ENCODE measurements at places on chromosomes 11 and 22.

DNA sequence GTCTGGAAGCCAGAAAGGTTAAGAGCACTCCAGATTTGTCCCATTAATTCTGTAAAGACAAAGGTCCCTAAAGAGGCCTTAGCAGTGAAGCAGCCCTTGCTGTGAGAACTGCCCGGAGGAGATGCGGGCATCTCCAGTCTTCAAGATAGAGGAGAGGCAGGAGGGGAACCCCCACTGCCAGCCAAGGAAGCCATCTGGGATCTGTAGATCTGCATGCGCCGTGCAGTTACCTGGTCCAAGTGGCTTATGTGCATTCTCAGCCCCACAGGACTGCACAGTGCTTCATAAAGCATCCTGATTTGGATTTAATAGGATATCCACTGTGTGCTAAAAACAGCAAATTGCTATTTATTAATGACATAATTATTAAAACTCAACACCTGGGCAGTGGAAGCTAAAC, 834.6 kb downstream of the NTM start:
- no peak for DNase-seq

DNA sequence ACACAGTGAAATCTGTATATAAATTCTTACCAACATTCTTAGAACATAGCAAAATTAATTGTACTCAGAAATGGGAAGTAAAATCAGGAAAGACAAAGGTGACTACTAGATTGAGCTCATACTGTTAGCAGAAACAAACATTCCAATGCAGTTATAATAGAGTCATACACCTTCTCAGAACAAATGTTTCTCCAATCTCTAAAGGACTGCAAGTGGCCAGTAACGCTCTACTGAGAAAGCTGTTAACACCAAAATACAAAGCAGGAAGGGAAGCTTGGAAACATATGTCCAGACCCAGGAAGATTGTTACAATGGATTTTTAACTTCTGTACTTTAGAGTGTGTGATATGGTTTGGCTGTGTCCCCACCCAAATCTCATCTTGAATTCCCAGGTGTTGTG, 341.5 kb downstream of the LARGE1 start:
- no peak for DNase-seq

GRCh38 chr22:33329398-33329797, 271.2 kb upstream of the SYN3 start:
- no peak for DNase-seq

DNA sequence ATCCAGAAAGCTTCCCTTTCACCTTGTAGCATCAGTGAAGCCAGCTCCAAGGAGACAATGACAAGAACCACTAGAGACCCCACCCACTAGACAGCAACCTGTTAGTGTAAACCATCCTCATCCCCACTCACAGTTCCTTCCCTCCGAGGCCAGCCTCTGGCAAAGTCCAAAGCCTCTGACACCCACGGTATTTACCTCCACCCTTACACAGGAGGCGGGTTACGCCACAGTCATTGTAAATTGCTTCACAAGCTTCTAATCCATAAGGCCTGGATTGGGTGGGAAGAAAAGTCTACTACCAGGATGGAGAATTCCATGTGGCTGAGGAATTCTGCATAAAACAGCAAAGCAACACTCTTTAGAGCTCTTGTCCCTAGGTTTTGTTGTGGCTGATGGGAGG, 287.4 kb downstream of the BUD13 start:
- no peak for DNase-seq

- DNase-seq: no peak
Observed at GRCh38 chr11:61735391-61735790, 17.0 kb upstream of the MYRF start.

- DNase-seq: no peak
Observed at GRCh38 chr22:25698978-25699377, 43.0 kb upstream of the MYO18B start.

DNA sequence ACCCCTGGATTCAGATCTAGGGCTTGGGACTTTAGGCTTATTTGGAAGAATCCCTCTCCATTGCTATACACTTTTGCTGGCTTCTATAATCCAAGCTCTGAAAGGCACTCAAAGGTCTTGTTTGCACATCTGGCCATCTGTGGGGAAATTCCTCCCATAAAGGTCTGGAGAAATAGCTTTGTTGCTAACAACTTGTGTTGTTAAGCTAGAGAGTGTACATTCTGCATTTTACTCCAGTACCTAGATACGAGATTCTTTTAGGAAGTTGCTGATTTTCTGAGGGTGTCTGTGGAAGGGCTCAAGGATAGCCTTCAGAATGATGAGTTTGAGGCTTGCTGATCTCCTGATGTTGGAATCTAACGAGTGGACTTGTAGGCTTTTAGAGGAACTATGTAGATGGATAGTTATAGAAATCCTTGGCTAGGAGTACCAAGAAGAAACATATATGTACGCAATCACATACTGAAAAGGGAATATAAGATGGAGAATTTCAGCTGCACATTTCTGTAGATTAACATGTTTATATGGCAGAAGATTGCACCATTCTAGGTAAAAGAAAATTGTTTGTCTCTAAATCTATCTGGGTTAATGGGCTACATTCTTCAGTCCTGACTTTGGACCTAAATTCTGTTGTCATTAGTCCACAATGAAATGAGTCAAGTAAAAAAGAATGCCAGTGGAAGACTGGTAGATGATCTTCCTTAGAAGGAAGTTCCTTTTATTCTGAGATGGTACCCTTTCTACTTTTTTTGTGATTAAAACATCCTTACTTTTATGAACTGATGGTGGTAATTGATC, 51.0 kb downstream of the UBASH3B start:
- DNase-seq: no peak

DNA sequence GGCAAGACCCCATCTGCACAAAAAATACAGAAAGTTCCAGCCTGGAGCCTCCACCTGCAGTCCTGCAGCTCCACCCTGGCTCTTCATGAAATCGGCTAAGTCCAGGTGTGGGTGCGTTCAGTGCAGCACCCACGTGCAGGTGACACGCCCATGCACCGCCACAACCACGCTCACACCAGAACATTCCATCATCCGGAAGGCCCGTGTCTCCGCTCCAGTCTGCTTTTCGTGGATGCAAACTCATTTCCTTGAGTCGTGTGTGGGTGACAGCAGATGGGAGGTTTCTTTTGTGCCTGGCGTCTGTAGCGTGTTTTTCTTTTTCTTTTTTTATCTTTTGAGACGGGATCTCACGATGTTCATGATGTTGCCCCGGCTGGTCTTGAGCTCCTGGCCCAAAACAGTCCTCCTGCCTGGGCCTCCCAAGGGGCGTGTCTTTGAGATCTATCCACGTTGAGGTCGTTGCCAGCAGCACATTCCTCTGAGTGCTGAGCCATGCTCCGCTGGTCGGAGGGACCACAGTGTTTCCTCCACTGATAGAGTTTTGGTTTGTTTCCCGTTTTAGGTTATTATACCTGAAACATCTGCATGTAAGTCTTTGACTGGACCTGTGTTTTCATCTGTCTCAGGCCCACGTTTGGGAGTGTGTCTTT, 7.2 kb downstream of the PTDSS2 start:
- no peak for DNase-seq

- DNase-seq: no peak
Observed at GRCh38 chr22:42873356-42873755, 16.3 kb upstream of the ARFGAP3 start.

GRCh38 chr11:66861774-66862558, 5.1 kb downstream of the LRFN4 start:
- no peak for DNase-seq

DNA sequence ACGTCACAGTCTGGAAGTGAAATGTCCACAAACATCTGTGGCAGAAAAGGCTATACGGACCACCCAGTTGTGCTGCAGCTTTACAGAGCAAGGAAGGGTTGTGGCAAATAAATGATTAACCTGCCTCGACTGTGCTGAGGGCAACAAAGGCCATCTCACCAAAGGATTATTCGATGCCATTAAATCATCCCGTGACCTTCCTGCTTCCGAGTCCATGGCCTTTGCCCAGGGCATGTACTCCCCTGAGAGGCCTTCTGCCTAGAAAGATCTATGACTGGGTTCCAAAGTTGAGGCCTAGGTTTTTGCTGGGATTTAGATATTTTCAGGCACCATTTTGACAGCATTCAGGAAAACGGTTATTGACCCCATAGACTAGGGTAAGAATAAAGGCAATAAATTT, 9.2 kb downstream of the CDPF1 start:
- DNase-seq: no peak

GRCh38 chr11:66419825-66420224, 1.0 kb upstream of the NPAS4 start:
- DNase-seq: peak; percentile 53

GRCh38 chr11:134901542-134901941, 489.5 kb upstream of the B3GAT1 start:
- DNase-seq: no peak

DNA sequence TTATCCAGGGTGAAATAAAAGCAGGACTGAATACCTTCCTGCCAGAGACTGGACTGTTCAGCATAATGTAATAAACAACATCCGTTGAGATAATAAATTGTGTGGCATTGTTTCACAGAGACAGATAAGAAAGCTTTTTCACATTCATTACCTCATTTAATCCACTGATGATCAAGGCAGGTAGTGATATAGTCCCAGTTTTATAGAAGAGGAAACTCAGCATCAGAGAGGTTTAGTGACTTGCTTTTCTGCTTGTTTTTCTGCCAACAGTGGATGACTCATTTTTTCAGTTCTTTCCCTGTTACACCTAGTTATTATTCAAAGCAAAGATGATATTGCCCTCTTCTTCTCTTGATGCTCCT, 4.0 kb downstream of the MYO18B start:
- no peak for DNase-seq

DNA sequence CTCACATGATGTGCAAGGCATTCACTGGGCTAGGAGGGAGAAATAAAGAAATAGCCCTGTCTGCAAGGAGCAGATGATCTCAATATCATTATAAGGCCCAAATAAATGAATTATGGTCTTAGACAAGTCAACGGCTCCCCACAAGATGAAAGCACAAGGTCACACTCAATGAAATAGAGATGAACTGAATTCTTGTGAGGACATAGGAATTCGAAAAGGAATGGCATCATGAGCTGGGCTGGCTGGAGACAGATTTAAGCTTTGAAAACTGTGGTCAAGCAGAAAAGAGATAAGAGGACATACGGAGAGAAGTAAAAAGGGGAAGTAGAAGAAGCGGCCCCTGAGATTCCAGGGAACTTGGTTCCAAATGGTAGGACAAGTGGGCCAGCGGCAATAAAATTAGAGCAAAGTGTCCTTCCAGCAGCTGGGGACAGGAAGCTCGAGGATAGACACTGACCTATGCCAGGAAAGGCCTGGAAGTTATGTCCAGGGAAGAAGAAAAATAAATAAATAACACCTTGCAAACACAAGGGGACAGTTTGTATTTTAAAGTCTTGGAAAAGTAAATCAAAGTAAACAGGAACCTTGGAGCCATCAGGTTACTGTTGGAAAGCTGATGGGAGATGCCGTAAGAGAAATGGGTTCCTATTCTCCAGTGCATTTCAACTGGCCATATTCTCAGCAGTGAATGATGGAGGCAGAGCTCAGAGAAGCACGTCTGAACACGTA, 37.8 kb downstream of the GALNT18 start:
- no peak for DNase-seq

DNA sequence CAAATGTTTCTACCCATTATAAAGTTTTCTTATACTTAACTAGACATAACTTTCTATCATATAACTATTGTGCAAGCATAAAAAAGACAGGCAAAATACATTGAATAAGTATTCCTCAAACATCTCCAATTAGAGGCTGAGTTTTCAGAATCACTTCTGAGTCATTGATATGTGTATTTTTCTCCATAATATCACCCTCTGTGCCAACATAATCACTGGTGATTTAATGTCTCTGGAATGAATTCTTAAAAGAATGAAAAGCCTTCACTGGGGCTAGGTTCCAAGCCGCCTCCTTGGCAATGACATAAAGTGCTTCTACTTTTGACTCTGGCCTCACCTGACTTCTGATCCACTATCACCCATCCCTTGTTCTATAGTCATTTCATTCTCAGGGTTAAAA, 197.0 kb upstream of the E2F8 start:
- DNase-seq: no peak

- DNase-seq: no peak
Observed at GRCh38 chr22:19041704-19042074, 80.5 kb downstream of the DGCR2 start.

DNA sequence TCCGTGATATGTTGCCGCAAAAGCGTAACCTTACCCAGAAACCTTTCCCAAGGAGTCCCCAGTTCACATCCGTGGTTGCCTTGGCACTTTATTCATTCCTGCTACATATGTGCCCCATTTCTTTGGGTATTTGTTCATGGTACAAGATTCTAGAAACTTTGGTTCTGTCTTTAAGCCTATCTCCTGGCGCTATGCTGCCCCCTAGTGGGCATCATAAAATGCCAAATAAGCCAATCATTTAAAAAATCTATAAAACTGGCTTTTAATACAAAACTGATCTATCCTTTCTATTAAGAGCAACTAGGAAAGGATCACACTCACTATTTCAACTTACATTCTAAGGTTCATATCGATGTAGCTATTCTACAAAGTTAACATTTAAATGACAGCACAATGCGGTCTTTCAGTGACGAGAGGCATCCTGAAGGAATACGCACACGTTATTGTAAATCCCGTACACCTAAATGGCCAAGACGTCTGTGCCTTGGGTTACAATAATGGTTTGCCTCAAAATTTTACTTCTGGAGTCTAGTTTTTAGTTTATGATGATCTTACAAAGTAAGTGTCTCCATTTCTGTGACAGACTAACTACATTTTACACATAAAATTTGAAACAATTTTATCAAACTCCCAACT, 16.2 kb downstream of the PIWIL3 start:
- DNase-seq: peak; percentile 51
